ENCODE measurements at places on chromosomes 11 and 22.

DNA sequence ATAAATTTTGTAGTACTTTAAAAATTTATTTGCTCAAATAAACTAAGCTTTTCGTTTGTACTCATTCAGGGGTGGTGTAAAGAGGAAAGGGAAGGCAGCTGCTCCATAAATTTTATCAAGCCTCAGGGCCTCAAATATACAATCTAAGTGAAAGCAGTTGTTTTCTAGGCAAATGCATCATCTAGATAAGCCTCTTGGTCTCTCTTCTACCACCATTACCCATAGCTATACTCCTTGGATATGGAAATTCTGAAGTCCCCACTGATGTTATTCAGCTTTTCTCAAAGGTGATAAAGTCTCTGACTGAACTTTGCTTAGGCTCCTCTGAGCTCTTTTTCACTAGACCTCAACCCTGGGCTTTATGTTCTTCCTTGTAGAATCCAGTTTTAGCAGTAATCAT, 1313.1 kb downstream of the JRKL start:
- DNase-seq = no peak

DNA sequence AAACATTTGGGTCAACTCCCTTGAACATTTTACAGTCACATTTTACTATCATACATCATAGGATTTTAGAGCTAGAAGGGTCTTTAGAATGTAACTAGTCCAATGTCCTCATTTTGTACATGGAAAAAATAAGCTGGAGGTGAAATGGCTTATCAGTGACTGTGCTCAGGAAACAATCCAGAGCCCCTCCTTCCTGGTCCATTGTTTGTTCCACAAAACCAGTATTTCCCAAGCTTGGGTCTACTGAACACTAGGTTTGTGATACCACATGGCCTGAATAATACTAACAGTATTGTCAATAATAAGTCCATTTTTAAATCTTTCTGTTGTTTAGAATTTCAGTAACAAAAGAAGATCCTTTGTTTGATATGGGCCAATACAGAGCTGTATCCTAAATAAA, 27.1 kb downstream of the PDGFD start:
- no peak for DNase-seq

GRCh38 chr22:50056214-50056972, 1.7 kb downstream of the TTLL8 start:
- no peak for DNase-seq

DNA sequence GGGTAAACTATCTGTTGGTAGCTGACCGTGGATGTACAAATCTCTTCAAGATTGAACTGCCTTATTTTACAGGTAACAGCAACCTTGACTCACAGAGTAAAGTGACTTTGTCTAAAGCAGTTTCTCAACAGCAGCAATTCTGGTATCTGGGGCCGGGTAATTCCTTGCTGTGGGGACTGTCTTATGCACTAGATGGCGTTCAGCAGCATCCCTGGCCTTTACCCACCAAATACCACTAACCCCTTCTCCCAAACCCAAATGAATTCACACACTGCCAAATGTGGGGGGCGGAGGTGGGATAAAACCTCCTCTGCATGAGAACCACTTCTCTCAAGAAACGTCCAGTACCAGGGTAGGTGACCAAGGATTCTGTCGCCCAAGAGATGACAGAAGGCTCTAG, 1.7 kb upstream of the INCENP start:
- DNase-seq = no peak

- no peak for DNase-seq
These were observed 87.5 kb downstream of the RRM1 start for GRCh38 chr11:4181782-4182721.

GRCh38 chr11:91664521-91664920, 560.1 kb upstream of the FAT3 start:
- DNase-seq = no peak

GRCh38 chr11:43736502-43737200, 56.1 kb downstream of the HSD17B12 start:
- DNase-seq = no peak

GRCh38 chr11:24515632-24516031, 18.8 kb downstream of the LUZP2 start:
- no peak for DNase-seq

DNA sequence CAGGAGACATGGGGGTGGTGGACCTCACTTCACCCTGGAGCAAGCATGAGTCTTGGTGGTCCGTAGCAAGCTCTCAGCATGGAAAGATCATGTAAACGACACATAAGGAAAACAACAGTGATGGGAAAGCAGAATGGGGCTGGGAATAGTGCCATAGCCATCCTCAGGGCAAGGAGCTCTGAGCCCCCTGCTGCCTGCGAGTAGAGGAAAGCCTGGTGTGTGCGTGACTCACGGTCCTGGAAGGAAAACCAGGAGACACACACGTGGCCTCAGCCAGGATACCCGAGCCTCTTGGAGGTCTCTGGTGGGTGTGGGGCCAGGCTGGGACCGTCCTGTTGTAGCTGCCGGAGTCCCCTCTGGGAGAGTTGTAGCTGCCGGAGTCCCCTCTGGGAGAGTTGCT, 12.4 kb downstream of the SHANK3 start:
- DNase-seq = no peak

- no peak for DNase-seq
These were observed 311.4 kb downstream of the DYNC2H1 start for GRCh38 chr11:103420593-103420992.

GRCh38 chr11:14148653-14149273, 186.2 kb downstream of the SPON1 start:
- DNase-seq = no peak

Data from stimulated activated CD4-positive, alpha-beta T cell treated with anti-CD3 and anti-CD28 coated beads, Interleukin-1b, Interleukin-23, amount 100 ng/mL, for 1 hour (primary cell).